ENCODE measurements at places on chromosomes 7 and 10. TPM values are rescaled to one million over a fixed set of nuclear protein-coding genes. Genes with fewer than 3 reads are reported as not detected.

ZC3HAV1 gene
- total RNA-seq = 39.3 TPM

OR6V1 gene
- total RNA-seq = not detected

FGFBP3 gene
- 0.43 TPM for total RNA-seq

TMEM229A gene
- not detected for total RNA-seq

ADIRF gene
- 47.5 TPM for total RNA-seq

TMEM213 gene
- total RNA-seq = not detected
